ENCODE measurements at places on chromosomes 7 and 10. TPM values are rescaled to one million over a fixed set of nuclear protein-coding genes. Genes with fewer than 3 reads are reported as not detected.

Gene BLNK
- not detected for total RNA-seq

Gene SPDYE3
- total RNA-seq = not detected

DNA sequence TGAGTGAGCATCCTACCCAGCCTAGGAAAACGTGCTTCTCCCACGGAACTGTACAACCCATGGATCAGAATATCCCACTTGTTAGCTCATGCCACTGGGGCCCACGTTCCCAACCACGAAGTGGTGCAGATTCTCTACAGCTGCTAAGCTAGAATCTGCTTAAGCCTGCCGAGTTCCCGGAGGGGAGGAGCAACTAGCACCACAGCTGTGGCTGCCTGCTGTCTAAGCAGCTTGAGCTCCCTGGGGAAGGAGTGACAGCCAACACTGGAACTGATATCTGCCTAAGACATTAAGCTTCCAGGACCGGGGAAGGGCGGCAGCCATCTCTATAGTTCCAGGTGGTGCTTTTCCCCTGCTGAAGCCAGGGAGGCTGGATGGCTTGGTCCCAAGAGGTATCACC is 334.7 kb upstream of the CHRM2 start:
- no peak overlapping the region for H3K27ac ChIP-seq
- H3K36me3 ChIP-seq = no peaks in the 10 kb centered on the region
- no peaks in the 10 kb centered on the region for H3K27me3 ChIP-seq
- H3K4me1 ChIP-seq = no peaks in the 10 kb centered on the region

GRCh38 chr7:40015790-40016296 is 65.8 kb downstream of the CDK13 start:
- no peak overlapping the region for H3K4me3 ChIP-seq
- peaks cover 25% of the 10 kb centered on the region for H3K4me1 ChIP-seq
- H3K36me3 ChIP-seq = peaks cover 15% of the 10 kb centered on the region
- H3K27ac ChIP-seq = peak overlapping the region; percentile 50

DNA sequence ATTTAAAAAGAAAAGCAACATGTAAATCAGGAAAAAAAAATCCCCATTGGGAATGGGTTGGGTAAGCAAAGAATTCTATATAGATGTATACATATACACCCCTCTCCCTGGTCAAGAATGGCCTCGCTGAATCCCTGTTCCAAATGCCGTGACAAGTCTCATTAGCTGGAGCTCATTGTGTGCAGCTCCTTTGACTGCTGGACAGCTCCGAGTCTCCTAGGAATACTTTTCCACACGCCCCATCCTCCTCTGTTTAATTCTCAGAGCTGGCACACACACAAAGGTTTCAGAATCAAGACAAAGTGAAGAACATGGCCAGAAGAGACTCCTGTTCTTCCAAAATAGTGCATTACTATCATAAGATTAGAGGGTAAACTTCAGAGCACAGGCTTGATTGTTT is 130.9 kb upstream of the MKLN1 start:
- H3K36me3 ChIP-seq = no peaks in the 10 kb centered on the region
- H3K4me1 ChIP-seq = peaks cover 3% of the 10 kb centered on the region
- no peaks in the 10 kb centered on the region for H3K27me3 ChIP-seq
- H3K27ac ChIP-seq = no peak overlapping the region
- no peak overlapping the region for H3K4me3 ChIP-seq

GRCh38 chr7:72405871-72406270 is 6.3 kb downstream of the CALN1 start:
- no peak for DNase-seq
- peaks cover 1% of the 10 kb centered on the region for H3K36me3 ChIP-seq
- no peaks in the 10 kb centered on the region for H3K4me1 ChIP-seq
- no peak overlapping the region for H3K27ac ChIP-seq

DNA sequence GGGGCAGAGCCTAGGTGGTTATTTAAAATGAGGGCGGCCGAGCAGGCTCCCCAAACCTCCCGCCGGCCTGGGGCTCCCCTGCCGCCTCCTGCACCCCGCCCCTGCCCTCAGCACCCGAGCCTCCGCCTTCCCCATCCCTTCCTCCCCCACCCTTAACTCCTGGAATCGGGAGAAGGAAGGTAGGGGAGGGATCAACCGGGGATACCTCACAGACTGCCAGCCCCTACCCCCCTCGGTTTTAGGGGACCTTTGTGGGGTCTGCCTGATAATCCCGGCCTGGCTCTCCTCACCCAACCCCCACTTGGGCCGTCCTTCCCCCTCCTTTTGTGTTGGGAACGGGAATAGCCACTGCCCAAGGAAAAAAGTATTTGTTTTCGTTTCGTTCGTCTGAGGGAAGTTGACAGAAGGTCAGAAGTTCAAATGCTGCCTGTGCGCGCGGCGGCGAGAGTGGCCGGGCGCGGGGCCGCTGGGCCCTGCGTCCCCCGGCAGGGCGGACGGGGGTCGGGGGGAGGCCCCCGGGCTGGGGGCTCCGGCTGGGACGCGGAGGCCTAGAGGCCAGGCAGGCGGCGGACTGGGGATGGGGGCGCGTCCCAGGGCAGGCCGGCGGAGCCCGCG is 2.8 kb downstream of the SHH start:
- peaks cover 70% of the 10 kb centered on the region for H3K27me3 ChIP-seq
- no peak overlapping the region for H3K4me3 ChIP-seq
- H3K4me1 ChIP-seq = peaks cover 36% of the 10 kb centered on the region
- H3K36me3 ChIP-seq = no peaks in the 10 kb centered on the region
- H3K27ac ChIP-seq = no peak overlapping the region
- DNase-seq = no peak

DNA sequence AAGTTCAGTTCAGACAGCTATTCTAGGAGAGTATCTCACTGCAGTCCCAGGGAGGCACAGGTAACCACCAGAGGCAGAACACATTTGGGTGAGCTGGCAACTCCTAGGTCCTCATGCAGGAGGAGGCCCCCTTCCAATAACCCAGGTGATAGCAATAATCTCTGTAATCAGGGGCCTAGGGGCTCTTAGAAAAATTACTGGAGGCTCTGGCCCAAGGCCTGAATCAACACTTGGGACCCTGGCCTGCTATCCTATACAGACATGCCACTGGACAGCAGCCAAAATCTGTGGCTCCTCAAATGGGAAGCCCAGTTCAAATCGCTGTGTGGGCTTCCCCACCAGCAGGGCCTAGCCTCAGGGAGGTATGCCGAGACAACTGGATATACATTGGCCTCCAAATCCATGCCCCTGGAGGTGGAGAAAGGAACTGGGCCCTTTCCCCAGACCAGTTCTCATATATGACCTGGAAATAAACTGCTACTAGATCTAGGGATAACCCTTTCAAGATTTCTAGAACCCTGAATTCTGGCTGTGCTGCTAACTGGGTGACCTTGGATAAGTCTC is 1.6 kb downstream of the AVPI1 start:
- no peaks in the 10 kb centered on the region for H3K36me3 ChIP-seq
- H3K4me3 ChIP-seq = no peak overlapping the region
- DNase-seq = no peak
- H3K4me1 ChIP-seq = peaks cover 12% of the 10 kb centered on the region
- H3K27ac ChIP-seq = no peak overlapping the region
- no peaks in the 10 kb centered on the region for H3K27me3 ChIP-seq

DNA sequence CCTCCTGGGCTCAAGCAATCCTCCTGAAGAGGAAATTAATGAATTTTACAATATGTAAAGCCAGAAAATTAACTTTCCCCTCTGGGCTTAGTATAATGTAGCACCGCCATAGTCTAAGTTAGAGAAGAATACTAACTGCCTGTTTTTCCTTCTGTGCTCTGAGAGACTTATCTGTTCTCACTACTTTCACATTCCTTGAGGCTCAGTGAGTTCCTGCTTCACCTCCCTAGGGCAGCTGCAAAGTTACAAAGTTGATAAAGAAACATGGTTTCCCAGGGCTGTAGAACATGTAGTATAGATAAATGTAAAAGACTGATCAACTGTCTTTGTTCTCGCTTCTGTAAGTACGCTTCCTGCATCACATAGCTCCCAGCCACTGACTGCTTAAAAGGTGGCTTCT is 16.0 kb upstream of the OLAH start:
- H3K36me3 ChIP-seq = no peaks in the 10 kb centered on the region
- no peaks in the 10 kb centered on the region for H3K27me3 ChIP-seq
- H3K4me3 ChIP-seq = no peak overlapping the region
- no peaks in the 10 kb centered on the region for H3K4me1 ChIP-seq
- DNase-seq = no peak

Data from activated naive CD4-positive, alpha-beta T cell treated with anti-CD3 and anti-CD28 coated beads for 36 hours (primary cell).